Endodermal cell (in vitro differentiated cells): ENCODE measurements at places on chromosomes 3 and 15. TPM values are rescaled to one million over a fixed set of nuclear protein-coding genes. Genes with fewer than 3 reads are reported as not detected.

DNA sequence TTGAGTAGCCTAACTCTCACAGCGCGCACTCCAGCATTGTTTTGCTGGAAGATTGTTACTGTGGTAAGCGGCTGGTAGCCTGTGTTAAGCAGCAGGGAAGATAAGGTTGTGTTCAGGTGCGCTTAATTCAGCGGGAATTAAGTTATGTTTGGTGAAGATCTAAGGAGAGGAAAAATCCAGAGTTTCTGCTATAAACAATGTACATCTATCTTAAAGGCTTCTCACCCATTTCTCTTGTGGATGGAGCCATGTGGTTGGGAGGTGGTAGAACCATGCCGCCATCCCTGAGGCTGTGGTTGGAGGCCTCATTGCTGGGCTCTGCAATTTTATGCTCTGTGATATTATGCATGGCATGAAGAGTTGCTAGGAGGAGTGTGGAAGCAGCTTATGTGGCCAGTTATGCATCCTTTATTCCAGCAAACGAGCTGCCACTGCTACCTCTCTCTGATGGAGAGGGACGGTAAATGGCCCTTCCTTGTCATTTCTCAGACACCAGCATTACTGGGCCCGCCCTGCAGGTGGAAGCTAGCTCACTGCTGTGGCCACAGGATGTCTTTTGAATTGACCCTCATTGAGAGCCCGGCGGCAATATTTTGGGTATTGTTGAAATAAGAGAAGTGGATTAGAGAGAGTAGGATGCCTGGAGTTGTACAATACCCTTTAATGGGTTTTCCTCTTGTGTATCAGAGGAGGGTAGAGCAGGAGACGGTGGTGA is 1.3 kb downstream of the MINAR1 start:
- peaks cover 86% of the 10 kb centered on the region for H3K27me3 ChIP-seq
- H3K4me3 ChIP-seq: peak overlapping the region; percentile 79
- DNase-seq: peak; percentile 80
- H3K27ac ChIP-seq: no peak overlapping the region
- H3K36me3 ChIP-seq: no peaks in the 10 kb centered on the region
- no peaks in the 10 kb centered on the region for H3K4me1 ChIP-seq

The SPINT1 gene
- total RNA-seq: 140 and 141 TPM in 2 replicates

- no peaks in the 10 kb centered on the region for H3K4me1 ChIP-seq
- no peaks in the 10 kb centered on the region for H3K36me3 ChIP-seq
- H3K27me3 ChIP-seq: peaks cover 14% of the 10 kb centered on the region
Measured at GRCh38 chr3:197023998-197024651, 5.5 kb downstream of the MELTF start.

The EIF4A2 gene
- 305 to 329 TPM (median 306 TPM) in 3 replicates for total RNA-seq

The C3orf49 gene
- not detected in 2 replicates for total RNA-seq

The SEMA5B gene
- 45.8 to 68.4 TPM (median 49.9 TPM) in 3 replicates for total RNA-seq

- no peak for DNase-seq
- no peak overlapping the region for H3K27ac ChIP-seq
- no peaks in the 10 kb centered on the region for H3K36me3 ChIP-seq
Measured at GRCh38 chr15:70354346-70354905, 256.7 kb upstream of the TLE3 start.

GRCh38 chr3:181941250-181941649 is 229.5 kb downstream of the SOX2 start:
- H3K27me3 ChIP-seq: no peaks in the 10 kb centered on the region
- no peaks in the 10 kb centered on the region for H3K36me3 ChIP-seq
- H3K27ac ChIP-seq: no peak overlapping the region
- DNase-seq: no peak
- no peak overlapping the region for H3K4me3 ChIP-seq

DNA sequence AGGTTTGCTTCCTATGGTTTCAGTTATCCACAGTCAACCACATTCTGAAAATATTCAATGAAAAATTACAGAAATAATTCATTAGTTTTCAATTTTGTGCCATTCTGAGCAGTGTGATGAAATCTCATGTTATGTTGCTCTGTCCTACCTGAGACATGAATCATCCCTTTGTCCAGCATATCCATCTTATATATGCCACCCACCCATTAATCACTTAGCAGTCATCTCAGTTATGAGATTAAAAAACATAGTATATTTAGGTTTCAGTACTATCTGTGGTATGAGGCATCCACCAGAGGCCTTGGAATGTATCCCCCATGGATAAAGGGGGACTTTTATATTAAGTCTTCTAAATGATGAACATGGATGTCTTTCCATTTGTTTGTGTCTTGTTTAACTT is 64.7 kb upstream of the PROK2 start:
- H3K4me3 ChIP-seq: no peak overlapping the region
- H3K36me3 ChIP-seq: no peaks in the 10 kb centered on the region
- H3K27me3 ChIP-seq: no peaks in the 10 kb centered on the region
- no peak overlapping the region for H3K27ac ChIP-seq

DNA sequence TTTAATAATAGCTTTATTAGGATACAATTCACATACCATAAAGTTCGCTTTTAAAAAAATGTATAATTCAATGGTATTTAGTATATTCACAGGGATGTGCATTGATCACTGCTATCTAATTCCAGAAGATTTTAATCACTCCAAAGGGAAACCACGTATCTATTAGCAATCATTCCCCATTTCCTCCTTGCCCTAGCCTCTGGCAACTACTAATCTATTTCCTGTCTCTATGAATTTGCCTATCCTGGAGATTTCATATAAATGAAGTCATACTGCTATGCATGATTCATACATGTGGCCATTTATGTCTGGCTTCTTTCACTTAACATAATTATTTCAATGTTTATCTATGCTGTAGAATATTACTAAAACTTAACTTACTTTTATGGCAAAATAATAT is 32.0 kb upstream of the CASR start:
- H3K4me3 ChIP-seq: no peak overlapping the region
- no peaks in the 10 kb centered on the region for H3K4me1 ChIP-seq
- H3K36me3 ChIP-seq: no peaks in the 10 kb centered on the region
- no peaks in the 10 kb centered on the region for H3K27me3 ChIP-seq
- no peak for DNase-seq
- H3K27ac ChIP-seq: no peak overlapping the region

The THBS1 gene
- 16.5 and 24.3 TPM in 2 replicates for total RNA-seq

DNA sequence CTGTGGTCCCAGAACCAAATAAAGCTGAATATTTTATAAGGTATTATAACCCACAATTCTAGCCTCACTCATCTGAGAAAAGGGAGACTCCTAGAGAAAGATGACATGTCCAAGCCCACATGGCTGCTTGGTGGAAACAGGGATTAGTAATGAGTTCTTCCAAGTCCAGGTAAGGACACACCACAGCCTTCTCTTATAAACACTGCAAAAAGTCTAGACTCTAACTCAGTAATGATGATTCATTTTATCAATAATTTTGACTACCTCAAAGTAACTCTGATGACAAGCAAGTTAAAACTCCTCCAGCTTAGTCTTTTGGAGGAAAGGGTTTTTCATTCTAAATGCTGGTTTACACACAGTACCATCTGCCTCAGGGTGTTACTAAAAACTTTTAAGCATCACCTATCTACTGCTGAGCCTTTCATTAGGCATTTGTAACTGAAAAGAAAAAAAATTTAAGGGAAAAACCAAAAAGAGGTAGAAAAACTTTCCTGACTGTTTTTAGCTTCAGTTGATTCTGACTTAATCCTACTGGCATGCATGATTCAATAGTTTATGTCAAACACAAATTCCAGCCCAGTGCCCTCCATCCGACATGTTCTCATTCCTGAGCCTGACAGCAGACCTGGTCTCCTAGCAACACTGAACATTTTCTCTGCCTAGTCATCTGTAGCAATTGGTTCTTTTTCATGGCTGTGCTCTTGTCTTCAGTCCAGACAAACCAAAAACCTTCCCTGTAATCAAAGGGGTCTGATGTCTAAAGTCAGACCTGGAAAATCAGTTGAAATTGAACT is 43.9 kb downstream of the P3H2 start:
- no peaks in the 10 kb centered on the region for H3K27me3 ChIP-seq
- H3K36me3 ChIP-seq: peaks cover 70% of the 10 kb centered on the region
- H3K4me1 ChIP-seq: peaks cover 15% of the 10 kb centered on the region
- peak overlapping the region; percentile 97 for H3K27ac ChIP-seq

DNA sequence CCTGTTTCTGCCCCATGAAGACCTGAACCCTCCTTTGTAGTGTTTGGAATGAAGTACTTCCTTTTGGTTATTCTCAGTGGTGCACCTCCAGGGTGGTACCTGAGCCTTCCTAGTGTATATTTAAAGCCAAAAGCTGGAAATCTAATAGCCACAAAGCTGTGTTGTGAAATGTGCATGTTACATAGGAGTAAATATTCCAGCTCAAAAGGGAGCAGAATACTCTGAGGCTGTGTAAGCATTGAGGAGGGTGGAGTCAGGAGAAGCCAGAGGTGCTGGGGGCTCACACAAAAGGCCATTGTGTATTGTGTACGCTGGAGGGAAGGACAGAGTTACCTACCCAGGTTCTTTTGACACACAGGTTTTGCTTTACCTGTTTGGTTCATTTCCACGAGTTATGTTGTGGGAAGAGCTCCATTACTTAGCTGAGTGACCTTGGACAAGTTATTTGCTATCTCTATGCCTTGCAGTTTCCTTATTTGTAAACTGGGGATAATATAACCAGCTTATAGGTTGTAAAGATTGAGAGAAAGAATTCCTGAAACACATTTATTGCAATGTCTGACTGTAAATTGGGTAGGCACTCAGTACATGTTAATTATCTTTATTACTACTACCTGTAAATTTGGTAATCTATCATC is 24.7 kb downstream of the GPR171 start:
- H3K27ac ChIP-seq: no peak overlapping the region
- H3K27me3 ChIP-seq: no peaks in the 10 kb centered on the region
- H3K4me1 ChIP-seq: no peaks in the 10 kb centered on the region
- H3K4me3 ChIP-seq: no peak overlapping the region

The CRABP1 gene
- 91.0 to 103 TPM (median 97.5 TPM) in 3 replicates for total RNA-seq

- H3K27ac ChIP-seq: no peak overlapping the region
- H3K4me1 ChIP-seq: no peaks in the 10 kb centered on the region
- H3K4me3 ChIP-seq: no peak overlapping the region
- H3K36me3 ChIP-seq: no peaks in the 10 kb centered on the region
- DNase-seq: no peak
Measured at GRCh38 chr3:24485511-24485910, 9.1 kb downstream of the THRB start.

GRCh38 chr3:4740397-4741105 is 238.7 kb upstream of the BHLHE40 start:
- H3K4me3 ChIP-seq: no peak overlapping the region
- H3K4me1 ChIP-seq: no peaks in the 10 kb centered on the region
- H3K36me3 ChIP-seq: no peaks in the 10 kb centered on the region
- H3K27ac ChIP-seq: no peak overlapping the region
- no peak for DNase-seq

DNA sequence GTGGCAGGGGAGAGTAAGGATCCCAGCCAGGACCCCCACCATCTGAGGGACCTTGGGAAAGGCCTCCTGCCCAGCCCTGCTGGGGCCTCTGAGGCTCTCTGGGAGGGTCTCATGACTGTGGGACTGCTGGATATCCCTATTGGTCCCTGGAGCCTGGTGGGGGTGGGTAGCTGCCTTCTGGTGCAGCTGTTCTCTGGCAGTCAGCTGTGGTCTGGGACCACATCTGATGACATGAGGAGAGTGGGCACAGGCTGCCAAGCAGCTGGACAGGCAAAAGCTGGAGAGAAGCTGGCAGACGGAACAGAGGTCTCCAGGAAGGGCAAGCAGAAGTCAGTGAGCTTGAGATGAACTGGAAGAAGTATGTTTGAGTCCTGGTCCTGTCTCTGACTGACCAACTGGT is 22.4 kb downstream of the PLEKHO2 start:
- H3K27ac ChIP-seq: no peak overlapping the region
- H3K36me3 ChIP-seq: peaks cover 30% of the 10 kb centered on the region
- H3K4me1 ChIP-seq: no peaks in the 10 kb centered on the region
- no peak for DNase-seq
- H3K27me3 ChIP-seq: no peaks in the 10 kb centered on the region
- no peak overlapping the region for H3K4me3 ChIP-seq

The ALG3 gene
- total RNA-seq: 37.3 to 39.4 TPM (median 38.8 TPM) in 3 replicates

The TRPC1 gene
- 17.6 and 18.2 TPM in 2 replicates for total RNA-seq

DNA sequence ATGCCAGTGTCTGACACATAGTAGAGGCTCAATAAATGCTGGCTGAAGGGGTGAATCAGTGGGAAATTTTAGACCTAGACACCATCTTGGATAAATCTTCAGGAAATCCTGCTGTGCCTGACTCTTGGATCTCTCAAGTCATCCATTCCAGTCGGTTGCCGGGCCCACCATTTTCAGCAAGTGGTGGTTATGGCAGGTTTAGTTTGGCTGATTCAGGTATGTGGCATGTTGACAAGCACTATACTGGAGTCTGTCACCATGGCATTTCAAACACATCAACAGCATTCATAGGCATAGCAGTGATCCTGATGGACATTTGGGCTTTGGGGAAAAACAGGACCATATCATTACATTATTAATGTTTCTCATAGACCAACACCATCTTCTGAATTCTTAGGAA is 25.7 kb upstream of the APH1B start:
- peaks cover under 1% of the 10 kb centered on the region for H3K36me3 ChIP-seq
- H3K4me1 ChIP-seq: peaks cover 3% of the 10 kb centered on the region
- no peaks in the 10 kb centered on the region for H3K27me3 ChIP-seq
- H3K4me3 ChIP-seq: no peak overlapping the region
- H3K27ac ChIP-seq: no peak overlapping the region
- no peak for DNase-seq

DNA sequence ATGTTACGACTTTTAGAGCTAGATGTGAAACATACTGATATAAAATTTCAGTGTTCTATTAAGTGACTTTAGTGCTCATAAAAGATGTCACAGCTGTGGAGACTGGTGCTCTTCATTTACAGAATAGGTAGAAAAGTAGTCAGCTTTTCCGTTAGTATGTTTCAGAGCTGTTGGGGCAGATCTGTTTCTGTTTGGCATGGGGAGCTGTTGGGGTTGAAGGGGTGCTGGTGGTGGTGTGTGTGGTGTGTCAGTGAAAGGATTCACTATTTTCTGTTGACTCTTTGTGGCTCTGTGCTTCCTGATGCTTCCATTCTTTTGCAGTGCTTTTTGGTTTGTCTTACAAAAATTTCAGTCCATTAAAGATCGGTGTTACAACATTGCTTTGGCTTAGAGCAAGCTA is 3.2 kb downstream of the UBE2E2 start:
- peaks cover 3% of the 10 kb centered on the region for H3K4me1 ChIP-seq
- H3K27ac ChIP-seq: no peak overlapping the region
- H3K4me3 ChIP-seq: no peak overlapping the region
- DNase-seq: no peak

DNA sequence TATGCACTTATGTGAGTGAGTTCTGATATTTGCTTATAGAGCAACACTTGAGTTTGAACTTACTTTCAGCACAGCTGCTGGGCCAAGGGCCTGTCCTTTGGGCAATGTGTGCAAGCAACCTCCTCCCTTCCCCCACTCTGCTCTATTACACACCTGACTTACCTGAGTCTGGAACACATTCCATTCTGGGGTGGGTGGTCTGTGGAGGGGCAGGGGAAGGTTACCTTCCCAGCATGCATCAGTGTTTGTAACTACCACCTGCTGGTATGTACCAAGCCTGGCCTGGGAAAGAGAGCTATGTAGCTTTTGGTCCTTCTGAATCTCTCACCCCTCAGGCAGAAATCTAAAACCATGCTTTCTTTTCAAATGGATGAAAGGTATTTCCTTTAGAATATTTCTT is 103.0 kb downstream of the ISL2 start:
- H3K4me1 ChIP-seq: no peaks in the 10 kb centered on the region
- DNase-seq: peak; percentile 71
- no peaks in the 10 kb centered on the region for H3K27me3 ChIP-seq
- no peak overlapping the region for H3K4me3 ChIP-seq
- no peak overlapping the region for H3K27ac ChIP-seq
- no peaks in the 10 kb centered on the region for H3K36me3 ChIP-seq
